Calu3 (cell line): ENCODE measurements at places on chromosomes 1 and 21.

DNA sequence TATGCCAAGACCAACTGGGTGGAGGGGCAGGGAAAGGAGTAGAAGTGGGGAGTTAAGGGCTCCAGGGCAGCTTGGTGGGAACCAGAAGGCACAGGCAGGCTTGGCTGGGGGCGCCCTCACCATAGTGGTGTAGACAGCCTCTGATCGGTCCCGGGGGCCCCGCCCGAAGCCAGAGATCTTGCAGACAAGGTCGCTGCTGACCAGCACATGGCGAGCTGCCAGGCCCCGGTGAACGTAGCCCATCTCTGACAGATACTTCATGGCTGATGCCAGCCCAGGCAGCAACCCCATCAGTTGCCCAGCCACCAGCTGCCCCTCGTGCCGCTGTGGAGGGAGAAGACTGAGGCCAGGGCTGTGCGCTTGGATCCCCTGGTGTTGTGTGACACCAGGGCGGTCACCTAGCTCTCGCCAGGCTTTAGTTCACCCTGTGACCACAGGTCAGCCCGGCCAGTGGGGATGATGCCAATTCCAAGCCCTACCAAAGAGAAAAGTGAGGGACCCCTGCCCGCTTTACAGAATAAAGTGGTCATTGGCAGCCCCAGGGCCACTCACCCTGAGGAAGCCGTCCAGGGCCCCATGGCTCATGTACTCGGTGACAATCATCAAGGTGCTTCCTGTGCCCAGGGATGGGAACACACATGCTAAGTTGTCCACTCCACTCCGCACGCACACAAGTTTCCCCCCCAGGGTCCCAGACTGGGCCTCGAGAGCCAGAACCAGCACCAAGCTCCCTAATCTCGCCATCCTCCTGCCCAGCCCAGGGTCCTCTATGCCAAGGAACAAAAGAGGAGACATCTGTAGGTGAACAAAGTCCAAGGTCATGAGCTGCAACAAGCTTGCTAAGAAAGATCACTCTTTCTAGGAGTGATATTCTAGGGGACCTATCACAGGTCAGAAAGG is 28.2 kb downstream of the CDCA8 start:
- DNase-seq, result no peak

- DNase-seq, result no peak
These were observed 23.1 kb downstream of the SLC26A9 start for GRCh38 chr1:205920159-205920558.

- DNase-seq, result no peak
These were observed 3.8 kb upstream of the B3GALT2 start for GRCh38 chr1:193190096-193190744.

DNA sequence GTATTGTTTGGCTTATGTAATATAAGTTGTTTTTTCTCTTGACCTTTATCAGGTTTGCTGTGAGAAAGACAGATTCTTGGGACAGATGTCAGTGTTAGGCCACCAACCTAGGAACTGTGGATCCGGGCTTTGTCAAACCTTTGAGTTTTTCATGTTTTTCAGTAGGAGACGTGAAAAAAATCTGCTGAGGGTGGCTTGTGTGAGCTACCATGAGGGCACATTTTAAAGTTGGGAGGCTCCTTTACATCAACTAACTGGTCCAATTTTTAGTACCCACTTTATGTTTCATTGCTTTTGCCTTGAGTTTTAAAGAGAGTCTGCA is 801 bp downstream of the RPS6KC1 start:
- no peak for DNase-seq

- DNase-seq, result no peak
These were observed 468.0 kb downstream of the COL11A1 start for GRCh38 chr1:102640312-102640711.

GRCh38 chr1:47399846-47400155 is 16.3 kb upstream of the FOXE3 start:
- no peak for DNase-seq

- no peak for DNase-seq
These were observed 5.4 kb upstream of the SAMD11 start for GRCh38 chr1:918353-918752.

DNA sequence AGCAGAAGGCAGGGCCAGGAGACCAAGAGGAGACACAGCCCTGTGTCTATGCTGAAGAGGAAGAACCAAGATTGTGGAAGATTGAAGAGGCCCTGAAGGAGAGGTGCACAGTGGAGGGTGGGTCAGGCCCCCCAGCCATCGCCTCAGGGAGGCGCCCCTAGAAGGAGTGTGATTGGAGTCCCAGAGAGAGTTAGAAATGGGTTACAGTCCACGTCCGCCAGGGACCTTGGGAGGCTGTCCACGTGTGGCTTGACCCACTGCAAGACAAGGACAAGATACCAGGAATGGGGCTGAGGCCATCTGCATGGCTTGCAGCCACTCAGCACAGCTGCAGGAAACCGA is 375.1 kb downstream of the NPHP4 start:
- DNase-seq, result no peak
